ENCODE measurements at places on chromosomes 12 and 14.
A peak's percentile ranks its signal among the peaks of the same experiment; 100 is the strongest.

DNA sequence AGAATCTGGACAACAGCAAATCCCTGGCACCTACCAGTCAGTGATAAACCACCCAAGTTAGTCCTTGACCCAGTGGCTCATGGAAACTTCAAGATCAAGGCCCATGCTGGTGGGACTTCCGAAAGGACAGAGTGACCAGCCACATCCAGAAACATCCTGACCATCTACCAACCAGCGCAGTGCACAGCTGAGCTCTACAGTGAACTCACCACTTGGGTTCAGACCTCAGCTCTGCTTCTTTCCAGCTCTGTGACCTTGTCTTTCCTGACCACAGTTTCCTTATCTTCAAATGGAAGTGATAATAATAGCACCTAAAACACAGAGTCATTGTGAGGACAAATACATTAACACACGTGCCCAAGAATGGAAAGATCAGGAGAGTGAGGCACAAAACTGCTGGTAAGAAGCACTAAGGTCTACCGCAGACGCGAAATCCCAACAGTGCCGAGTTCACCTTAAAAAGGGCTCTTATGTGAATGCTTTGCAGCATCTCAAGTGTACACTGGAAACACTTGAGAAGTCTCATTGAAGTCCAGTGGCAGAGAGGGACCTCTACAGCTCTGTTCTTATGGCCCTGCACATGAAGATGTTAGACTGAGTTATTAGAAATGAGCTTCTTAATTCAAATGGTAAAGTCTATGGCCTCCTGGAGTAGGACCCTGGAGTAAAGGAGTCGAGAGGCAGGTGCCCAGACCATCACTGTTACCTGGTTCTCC lies 128.8 kb downstream of the CCDC60 start:
- no peak for DNase-seq

GRCh38 chr12:131758016-131758739 lies 47.3 kb downstream of the SFSWAP start:
- no peak for DNase-seq

- no peak for DNase-seq
Observed at GRCh38 chr12:74526535-74526934, 11.1 kb upstream of the ATXN7L3B start.

GRCh38 chr14:69675245-69675583 lies 63.8 kb downstream of the SUSD6 start:
- no peak for DNase-seq

DNA sequence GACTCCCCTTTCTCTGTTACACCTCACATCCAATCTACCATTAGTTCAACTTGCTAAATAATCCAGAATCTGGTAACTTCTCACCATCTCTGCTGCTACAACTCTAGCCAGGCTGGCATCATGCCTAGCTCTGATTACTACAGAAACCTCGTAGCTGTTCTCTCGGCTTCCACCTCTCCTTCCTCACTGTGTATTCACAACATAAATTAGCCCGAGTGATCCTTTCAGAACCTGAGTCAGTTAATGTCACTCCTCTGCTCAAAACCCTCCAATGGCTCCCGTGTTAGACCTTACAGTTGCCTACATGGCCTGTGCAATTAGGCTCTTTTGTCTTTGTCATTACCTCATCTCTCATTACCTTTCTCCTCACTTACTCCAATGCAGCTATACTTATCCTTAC lies 139.4 kb downstream of the PDE3A start:
- no peak for DNase-seq

GRCh38 chr12:121717041-121717699 lies 4.6 kb downstream of the TMEM120B start:
- no peak for DNase-seq

- DNase-seq = no peak
Observed at GRCh38 chr12:8037046-8037663, 4.6 kb downstream of the FOXJ2 start.

- DNase-seq = no peak
Observed at GRCh38 chr12:78671295-78671694, 193.3 kb upstream of the SYT1 start.

DNA sequence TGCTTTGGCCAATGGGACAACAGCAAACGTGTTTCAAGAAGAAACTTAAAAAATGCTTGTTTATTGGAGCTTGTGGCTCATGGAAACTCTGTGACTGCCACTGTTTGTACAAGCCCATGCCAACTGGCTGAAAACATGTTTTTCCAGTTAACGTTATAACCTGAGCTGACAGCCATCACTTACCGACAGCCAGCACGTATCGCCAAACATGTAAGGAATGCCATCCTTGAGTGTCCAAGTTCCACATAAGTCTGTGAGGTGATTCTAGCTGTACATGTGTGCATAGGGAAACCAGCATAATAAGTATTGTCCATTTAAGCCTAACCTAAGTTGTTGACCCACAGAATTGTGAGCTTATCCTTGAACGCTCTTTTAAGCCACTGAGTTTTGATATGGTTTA lies 596.9 kb downstream of the TRHDE start:
- DNase-seq = no peak

DNA sequence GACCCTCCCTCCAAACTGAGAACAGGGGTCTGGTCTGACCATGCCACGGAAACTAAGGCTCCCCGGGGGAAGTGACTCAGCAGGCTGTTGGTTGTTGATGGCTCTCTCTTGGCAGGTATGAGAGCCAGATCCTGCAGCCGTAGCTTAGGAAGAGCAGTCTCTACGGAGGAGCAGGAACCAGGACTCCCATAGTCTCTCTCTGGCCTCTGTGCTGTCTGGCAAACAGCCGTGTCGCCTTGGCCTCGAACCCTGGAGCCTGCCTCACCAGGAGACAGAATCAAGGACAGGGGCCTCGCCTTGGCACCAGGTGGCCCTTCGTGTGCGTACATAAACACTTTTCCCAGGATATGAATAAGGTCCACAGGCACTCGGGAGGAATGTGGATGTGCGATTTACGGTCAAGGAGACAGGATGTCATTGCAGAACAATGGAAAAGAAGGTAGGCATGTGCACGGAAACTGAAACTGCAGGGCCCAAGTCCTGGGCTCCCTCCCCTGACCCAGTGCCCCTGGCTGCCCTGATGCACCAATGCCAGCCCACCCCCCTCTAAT lies 7.9 kb downstream of the VWF start:
- DNase-seq = no peak

DNA sequence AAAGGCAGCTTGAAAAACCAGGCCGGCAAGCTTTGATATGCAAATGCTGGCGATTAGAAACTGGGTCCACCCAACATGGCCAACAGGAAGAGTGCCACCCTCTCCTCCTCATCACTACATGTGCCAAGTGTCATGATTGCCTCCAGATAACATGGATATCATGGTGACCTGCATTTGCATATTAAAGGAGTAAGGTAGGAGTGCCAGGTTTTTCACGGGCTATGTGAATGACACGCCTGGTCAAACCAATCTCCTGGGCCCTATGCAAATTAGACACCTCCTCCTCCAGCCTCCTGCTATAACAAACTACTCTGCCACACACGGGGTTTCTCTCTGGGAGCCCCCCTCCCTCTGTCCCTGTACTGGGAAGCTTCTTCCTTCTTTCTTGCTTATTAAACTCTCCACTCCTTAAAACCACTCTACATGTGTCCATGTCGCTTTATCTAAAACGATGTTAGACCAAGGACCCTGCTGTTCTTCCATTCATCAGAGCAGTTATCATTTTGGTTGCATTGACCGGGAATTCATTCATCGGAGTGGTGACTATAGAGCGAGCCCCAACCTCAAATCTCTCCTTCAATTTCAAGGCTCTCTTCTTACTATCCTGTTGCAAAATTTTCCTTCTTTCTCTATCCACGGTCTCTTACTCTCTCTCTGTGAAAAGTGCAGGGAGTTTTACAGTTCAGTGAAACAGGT lies 27.5 kb downstream of the APOBEC1 start:
- DNase-seq = no peak

GRCh38 chr12:48165089-48165981 lies 8.0 kb upstream of the ASB8 start:
- peak; percentile 43 for DNase-seq

DNA sequence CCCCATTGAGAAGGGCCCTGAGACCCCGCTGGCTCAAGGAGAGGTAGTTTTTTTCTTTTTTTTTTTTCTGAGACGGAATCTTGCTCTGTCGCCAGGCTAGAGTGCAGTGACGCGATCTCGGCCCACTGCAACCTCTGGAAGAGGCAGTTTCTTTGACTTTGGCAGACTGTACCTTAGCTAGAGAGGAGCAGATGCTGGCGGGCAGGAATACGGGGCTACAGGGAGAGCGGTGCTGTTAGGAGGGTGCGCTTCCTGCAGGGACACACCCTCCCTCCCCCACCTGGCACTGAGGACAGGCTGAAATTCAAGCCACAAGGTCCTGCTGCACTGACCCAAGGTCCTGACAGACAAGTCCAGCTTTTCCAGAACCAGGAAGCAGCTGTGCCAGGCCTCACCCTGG lies 32.2 kb upstream of the NUDT14 start:
- no peak for DNase-seq

DNA sequence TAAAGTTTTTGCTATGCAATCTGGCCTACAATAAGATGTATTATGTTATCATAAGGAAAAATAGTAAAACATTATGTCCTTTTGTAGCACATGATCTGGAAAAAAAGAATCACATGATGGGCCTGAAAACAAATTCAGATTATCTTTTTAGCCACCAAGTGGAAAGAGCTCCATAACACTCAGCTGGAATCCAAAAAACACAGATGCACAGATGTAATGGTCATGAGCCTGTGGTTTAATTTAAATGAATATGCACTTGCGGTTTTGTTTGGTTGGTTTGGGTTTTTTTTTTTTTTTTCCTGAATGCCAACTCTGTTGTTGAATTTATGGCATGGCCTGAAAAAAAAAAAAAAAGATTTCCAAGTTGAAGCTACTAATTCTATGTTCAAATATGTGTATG lies 4.1 kb downstream of the KCNC2 start:
- DNase-seq = no peak

DNA sequence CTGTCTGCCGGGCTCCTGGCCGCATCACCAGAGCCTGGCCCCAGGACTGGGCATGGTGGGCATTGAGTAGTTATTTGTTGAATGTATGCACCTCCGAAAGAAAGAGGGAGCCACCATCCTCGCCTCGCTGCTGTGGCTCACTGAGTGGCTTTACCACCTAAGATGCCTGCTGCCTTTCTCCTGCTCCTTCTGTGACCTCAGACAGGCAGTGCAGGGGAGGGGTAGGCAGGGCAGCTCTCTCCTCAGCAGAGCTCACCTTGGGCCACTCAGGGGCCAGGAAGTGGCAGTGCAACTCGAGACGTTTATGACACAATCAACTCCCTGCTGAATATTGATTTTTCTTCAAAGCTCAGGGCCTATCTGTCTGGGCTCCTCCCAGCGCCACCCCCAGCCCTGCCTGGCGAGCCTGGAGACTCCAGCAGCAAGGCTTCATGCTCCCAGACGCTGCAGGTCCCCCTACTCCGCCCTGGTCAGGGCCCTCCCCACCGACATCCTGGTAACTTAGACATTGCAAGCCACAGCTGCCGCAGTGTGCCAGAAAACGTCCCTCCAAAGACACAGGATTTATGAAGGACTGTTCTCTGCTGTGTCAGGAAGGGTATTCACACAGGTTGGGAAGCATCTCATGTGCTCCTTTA lies 84.3 kb upstream of the DIO3 start:
- no peak for DNase-seq

- DNase-seq = no peak
Observed at GRCh38 chr14:90504643-90505042, 107.8 kb downstream of the CALM1 start.

DNA sequence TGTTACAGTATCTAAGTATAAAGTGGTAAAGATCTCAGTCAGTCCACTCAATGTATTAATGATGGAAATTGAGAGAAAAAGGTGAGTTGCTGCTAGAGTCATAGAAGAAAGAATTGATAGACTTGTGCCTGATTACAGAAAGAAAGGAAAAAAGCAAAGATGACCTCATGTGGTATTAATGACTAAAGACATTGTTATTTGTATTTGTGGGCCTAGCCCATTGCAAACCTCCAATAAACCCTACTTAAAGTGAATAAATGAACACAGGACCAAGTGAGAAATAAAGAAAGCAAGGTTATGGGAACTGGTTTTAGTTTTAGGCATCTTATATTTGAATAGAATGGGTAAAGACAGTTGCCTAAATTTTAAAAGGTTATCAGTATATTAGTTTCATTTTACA lies 105.5 kb downstream of the SYT1 start:
- no peak for DNase-seq

- no peak for DNase-seq
Observed at GRCh38 chr12:79717006-79717405, 26.2 kb upstream of the PAWR start.

DNA sequence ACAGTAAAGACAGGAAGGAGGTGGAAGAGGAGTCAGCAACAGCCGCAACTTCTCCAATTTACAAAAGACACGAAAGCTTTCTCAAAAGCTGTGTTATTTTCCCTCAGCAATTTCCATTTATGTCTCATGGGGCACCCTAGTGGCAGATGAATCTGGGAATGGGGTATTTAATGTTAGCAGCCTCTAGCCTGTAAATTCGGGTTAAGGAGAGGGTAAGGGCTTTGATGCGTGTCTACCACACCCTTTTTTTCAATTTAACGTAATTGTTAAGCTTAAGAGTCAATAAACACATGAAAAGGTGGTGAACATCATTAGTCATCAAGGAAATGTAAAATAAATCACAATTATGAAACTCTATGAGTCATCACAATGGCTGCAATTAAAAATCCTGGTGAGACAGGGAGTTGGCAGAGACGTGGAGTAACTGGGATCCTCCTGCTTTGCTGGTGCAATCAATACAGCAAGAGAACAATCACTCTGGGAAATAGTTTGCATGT lies 986.4 kb downstream of the AACS start:
- DNase-seq = no peak

- DNase-seq = peak; percentile 56
Observed at GRCh38 chr14:91996948-91997371, 42.9 kb downstream of the TRIP11 start.

DNA sequence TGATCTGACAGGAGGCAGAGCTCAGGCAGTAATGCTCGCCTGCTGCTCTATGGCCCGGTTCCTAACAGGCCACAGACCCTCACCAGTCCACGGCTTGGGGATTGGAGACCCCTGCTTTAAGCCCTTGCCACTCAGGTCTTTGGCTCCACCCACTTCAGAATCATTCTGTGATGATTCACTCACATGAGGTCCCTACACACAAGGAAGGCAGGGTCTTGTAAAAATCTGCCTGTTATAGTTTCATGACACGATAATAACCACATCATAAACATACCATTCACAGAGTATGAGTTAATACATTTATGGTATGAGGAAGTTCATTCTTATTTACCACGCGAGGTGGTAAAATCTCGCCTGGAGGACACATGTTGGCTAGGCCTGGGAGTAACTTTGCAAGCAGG lies 29.0 kb upstream of the MAX start:
- DNase-seq = no peak

DNA sequence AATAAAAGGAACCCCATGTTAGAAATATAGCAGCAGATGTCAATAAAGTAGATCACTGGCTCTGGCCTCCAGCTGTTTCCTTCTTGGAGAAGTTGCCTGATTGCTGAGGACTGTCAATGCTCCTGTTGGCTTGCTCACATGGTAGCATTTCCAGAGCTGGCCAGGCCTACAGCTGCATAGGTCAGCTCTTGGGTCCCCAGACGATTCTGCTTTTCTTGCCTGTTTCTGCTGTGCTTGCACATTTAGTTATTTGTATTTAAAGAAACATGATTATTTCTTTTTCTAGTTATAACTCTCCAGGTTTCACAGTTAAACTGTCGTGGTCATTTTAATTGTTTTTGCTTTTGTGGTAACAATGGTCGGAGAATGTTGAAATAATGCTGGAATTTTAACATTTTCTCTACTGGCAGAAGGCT lies 7.2 kb downstream of the NAV3 start:
- DNase-seq = no peak

GRCh38 chr14:54730156-54730961 lies 163.4 kb downstream of the SAMD4A start:
- no peak for DNase-seq
